ENCODE measurements at places on chromosomes 6 and 20. TPM values are rescaled to one million over a fixed set of nuclear protein-coding genes. Genes with fewer than 3 reads are reported as not detected.

- H3K27ac ChIP-seq, result no peak overlapping the region
- no peak overlapping the region for H3K4me3 ChIP-seq
- no peaks in the 10 kb centered on the region for H3K4me1 ChIP-seq
- H3K36me3 ChIP-seq, result no peaks in the 10 kb centered on the region
- no peaks in the 10 kb centered on the region for H3K27me3 ChIP-seq
- no peak for DNase-seq
Measured at GRCh38 chr6:34560366-34561226, 4.5 kb upstream of the SPDEF start.

DNA sequence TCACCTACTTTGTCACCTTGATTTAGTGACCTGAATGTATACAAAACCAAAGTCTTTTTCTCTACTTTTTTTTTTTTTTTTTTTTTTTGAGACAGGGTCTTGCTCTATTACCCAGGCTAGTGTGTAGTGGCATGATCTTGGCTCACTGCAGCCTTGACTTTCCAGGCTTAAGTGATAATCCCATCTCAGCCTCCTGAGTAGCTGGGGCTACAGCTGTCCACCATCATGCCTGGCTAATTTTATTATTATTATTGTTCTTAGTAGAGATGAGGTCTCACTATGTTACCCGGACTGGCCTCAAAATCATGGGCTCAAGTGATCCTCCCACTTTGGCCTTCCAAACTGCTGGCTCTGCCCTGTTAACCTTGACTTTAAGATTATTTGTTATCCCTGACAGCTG lies 37.5 kb downstream of the CRISP2 start:
- no peaks in the 10 kb centered on the region for H3K4me1 ChIP-seq
- no peak for DNase-seq
- H3K27ac ChIP-seq, result no peak overlapping the region
- H3K36me3 ChIP-seq, result no peaks in the 10 kb centered on the region
- no peaks in the 10 kb centered on the region for H3K27me3 ChIP-seq

GRCh38 chr6:100913400-100914276 lies 32.5 kb upstream of the ASCC3 start:
- DNase-seq, result no peak
- H3K4me3 ChIP-seq, result no peak overlapping the region
- no peak overlapping the region for H3K27ac ChIP-seq
- no peaks in the 10 kb centered on the region for H3K4me1 ChIP-seq

TSBP1 gene
- not detected for total RNA-seq
